ENCODE measurements at places on chromosomes 5 and 9.

GRCh38 chr5:172414531-172415361 is 39.6 kb downstream of the SH3PXD2B start:
- DNase-seq, result no peak

GRCh38 chr5:145471831-145472612 is 363.1 kb downstream of the PRELID2 start:
- no peak for DNase-seq

- DNase-seq, result no peak
Measured at GRCh38 chr5:198516-199196, 7.4 kb downstream of the LRRC14B start.

DNA sequence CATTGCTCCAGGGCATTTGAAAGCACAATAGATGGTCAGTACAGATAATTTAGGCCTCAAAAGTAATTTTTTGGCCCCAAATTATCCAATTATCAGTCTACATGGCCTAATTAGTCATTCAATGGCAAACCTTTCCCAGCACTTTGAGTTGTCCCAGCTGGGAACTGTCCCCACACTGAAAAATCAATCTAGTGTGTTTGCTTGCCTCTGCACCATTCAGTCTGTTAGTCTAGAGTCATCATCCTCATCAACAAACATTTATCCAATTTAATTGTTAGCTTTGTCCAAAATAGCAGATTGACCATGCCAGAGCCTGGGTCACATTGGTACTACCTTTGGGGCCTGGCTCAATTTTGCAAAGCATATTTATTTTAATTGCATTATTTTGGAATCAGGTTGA is 13.9 kb downstream of the NR4A3 start:
- no peak for DNase-seq

DNA sequence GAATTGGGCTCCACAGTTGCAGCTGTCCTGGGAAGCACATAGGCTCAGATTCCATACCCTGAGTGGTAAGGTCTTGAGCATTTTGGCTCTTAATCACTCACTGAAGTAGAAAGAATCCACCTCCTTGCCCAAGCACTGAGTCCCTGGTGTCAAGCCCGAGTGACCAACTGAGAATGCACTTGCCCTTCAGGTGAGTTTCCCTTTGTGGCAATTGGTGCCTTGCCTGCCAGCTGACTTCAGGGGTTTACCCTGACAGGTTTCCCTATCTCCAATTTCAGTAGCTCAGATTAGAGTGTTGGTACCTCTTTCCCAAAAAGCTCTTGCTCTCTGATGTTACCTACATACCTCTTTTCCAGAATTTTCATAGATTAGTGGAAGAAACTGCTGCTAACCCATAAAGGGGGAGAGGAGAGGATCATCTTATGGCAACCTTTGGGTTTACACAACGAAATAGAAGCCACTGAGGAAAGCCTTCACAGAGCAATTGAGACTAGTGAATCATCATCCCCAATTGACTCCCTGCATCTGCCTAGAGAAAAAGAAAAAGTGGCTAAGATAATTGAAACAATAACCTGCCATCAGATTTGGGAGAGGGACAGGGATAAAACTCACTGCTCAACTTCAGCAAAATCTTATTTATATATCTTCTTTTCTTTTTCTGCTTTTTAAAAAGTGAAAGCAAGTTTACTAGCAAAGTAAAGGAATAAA is 48.6 kb downstream of the CCL28 start:
- no peak for DNase-seq

- no peak for DNase-seq
Measured at GRCh38 chr5:88925692-88926490, 42.9 kb upstream of the MEF2C start.

- DNase-seq, result no peak
Measured at GRCh38 chr9:16068476-16068875, 515.6 kb downstream of the CCDC171 start.

DNA sequence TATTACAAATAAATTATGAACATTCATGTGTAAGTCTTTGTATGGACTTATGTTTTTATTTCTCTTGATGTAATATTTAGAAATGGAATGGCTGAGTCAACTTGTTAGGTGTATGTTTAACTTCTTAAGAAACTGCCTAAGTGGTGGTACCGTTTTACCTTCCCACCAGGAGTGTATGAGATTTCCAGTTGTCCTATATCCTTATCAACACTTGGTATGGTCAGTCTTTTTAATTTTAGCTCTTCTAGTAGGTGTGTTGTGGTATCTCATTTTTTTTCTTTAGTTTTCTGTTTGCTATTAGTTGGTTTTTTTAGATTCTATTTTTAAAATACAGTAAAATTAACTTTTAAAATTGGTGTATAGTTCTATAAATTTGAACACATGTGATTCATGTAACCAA is 3.7 kb downstream of the NDUFAF2 start:
- DNase-seq, result no peak

DNA sequence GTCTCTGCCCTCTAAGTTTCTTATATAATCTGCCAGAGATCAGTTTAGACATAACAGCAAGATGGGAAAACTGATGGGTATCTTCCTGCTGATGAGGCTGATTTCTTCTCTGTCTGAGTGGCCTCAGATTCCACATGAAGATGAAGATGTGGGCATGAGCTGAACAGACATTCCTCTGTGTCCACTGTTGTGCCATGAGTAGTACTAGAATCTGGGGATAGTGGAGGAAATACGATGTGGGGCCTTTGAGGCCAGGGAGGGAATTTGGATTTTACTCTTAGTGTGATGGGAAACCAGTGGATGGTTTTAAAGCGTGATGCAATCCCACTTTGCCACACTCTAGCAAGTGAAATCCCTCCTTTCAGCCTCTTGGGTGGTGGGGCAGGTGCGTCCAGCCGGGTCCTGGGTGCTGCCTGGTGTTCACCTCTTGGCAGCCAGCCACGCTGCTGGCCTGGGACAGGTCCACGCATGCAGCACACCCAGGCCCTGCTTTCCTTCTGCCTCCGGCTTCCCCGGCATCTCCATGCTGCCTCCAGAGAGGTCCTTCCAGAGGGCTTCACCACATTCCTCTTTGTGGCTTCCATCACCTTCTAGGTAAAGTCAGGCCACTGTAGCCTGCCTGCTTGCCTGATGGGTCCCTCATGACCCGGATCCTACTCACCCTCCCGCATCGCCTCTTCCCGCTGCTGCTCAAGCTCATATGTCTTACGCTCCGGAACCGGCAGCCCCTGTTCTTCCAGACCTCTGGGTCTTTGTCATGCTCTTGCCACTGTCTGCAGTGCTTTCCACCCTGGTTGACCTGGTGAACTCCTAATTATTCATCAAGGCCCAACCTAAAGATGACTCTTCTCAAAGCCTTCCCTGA is 28.1 kb upstream of the SH3PXD2B start:
- no peak for DNase-seq

GRCh38 chr5:36719282-36719681 is 112.9 kb downstream of the SLC1A3 start:
- DNase-seq, result no peak

- DNase-seq, result no peak
Measured at GRCh38 chr5:68714810-68715209, 379.0 kb upstream of the SLC30A5 start.

DNA sequence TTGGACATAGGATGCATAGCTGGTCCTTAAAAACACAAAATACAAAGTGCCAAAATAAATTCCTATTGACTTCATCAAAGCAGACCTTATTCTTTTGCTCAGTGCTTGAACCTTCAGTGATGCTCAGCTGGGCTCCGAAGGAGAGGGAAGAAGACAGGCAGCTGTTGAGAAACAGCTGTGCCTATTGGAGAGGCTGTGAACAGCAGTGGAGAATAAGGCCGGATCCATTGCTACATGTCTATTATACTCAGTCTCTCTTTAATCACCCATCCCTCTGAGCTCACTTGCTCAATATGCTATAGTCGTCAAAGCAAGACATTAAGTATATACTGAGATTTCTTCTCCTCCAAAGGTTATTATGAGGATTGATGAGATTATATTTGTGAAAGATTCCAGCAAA is 174.4 kb downstream of the CHSY3 start:
- DNase-seq, result no peak

DNA sequence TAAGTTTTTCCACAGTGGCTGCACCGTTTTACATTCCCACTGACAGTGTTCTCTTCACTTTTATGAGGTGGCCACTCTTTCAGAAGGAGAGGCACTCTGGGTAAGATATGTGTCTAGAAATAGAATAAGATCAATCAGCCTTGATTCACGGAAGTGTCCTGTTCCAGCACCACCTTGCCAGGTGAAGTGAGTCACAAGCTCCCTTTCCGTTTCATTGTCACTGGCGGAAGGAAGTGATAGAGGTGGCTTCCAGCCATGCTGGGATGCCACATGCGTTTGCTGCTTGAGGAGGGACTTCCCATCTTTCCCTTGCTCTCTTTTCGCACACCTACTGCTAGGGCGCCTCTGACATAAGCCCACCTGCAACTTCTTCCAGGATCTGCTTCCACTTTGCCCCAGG is 217.1 kb downstream of the PIK3R1 start:
- DNase-seq, result no peak

DNA sequence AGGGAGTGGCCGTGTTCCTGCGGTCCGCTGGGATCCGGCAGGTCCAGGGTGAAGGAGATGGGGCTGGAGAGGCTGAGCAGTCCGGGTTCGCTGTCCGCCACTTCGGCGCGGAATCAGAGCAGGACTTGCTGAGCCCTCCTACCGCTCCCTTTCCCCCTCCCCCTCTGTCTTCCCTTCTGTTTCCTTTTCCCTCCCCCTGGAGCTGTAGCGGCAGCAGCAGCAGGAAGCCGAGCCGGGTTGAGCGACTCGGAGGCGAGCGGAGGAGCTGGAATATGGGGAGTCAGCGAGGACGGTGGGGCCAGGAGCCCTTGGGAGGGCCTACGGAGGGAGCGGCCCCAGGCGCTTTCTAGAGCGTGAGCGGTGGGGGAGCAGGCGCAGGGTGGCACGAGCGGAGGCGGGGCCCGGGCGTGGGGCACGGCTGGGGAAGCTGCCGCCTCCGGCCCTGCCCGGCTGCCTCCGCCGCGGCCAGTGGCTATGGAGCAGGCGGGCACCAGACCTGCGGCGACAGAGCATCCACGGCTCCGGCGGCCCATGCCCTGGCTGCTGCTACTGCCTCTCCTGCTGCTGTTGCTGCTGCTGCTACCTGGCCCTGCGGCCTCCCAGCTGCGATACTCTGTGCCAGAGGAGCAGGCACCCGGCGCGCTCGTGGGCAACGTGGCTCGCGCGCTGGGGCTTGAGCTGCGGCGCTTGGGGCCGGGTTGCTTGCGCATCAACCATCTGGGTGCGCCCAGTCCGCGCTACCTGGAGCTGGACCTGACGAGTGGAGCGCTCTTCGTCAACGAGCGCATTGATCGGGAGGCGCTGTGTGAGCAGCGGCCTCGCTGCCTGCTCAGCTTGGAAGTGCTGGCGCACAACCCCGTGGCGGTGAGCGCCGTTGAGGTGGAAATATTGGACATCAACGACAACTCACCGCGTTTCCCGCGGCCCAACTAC is at the start of gene PCDHAC2:
Gene PCDHAC2, plus strand, starts transcription at position 184 of the 933 bp plus-strand sequence. Its CDS starts 291 bp downstream, at position 475.
- DNase-seq, result no peak

GRCh38 chr9:108016446-108016845 is 526.9 kb upstream of the KLF4 start:
- DNase-seq, result no peak

DNA sequence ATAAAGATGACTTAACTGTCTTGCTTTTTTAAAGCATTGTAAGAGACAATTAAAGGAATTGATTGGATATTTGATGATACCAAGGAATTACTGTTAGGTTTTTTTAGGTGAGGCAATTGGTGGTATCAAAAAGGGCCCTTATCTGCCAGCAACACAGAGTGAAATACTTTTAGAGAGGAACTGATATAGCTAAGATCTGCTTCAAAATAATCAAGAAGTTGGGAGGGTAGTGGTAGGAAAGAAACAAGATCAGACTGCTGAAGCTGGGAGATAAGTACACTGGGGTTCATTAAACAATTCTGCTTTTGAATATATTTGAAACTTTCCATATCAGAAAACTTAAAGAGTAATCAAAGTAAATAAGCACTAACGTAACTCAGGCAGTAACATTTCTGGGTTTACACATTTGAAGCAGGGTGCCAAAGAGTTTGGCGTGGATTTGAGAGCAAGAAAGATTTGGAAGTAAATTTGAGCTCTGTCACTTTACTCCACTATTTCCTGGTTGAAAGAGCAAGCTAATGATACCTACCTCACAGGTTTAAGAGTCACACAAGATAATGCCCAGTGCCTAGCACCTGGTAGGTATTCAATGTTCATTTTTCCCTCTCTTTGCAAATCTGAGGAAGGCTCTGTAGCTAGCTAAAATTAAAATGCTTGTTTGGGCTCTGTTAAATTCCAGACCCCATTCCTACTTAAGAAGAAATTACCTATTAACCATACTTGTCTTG is 6.9 kb downstream of the ERMP1 start:
- no peak for DNase-seq

- DNase-seq, result no peak
Measured at GRCh38 chr5:96353220-96353619, 79.8 kb downstream of the PCSK1 start.

- no peak for DNase-seq
Measured at GRCh38 chr9:121399126-121399882, 29.3 kb upstream of the STOM start.

DNA sequence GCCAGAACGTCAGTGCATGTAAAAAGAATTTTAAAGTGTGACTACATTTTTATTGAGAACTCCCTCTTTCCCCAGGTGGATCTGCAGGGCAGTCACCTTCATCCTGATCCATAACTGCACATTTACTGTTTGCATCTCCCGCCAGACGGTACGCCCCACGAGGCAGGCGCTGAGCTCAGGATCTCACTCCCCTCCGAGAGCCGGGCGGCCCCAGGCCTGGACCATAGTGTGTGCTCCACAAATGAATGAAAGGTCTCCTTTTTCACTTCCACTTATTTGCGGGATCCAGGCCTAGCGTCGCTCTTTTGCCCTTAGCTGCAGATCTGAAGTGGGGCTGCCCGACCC is 378 bp downstream of the DROSHA start:
- DNase-seq, result peak; percentile 33

DNA sequence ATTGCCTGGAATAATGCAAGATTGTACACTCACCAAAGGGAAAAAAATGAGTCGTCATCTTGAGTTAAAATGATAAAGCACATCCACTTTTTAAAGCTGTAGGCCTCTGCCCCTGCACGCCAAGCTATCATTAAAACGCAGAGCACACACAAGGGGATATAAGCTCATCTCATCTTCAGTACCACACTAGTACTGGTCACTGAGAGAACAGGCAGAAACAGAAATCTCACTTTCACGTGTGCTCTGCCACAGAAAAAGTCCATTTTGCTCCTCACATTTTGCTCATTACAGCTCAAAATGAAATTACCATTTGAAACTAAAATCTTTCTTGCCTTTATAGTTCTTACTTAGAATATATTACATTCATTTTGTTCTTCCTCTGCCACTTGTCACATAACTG is 99.2 kb upstream of the SLC30A5 start:
- DNase-seq, result no peak

- no peak for DNase-seq
Measured at GRCh38 chr9:38082446-38083287, 13.6 kb upstream of the SHB start.
